ENCODE measurements at places on chromosomes 1 and 21.

DNA sequence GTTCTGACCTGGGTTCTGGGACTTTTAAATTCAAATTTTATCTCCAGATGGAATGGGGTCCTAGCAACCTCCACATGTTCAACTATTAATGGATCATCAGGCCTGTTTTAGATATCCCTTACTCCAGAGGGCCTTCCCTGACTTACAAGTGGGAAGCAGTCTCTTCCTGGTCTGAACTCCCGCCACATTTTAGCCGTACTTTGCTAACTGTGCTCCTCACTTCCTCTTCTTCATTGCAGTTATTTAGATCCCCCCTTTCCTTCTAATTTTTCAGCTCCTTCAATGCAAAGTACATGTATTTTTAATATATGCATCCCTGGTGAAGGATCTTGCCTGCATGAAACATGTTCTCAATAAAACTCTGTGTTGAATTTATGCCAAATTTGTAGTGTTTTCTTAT is 3.7 kb downstream of the CD1A start:
- DNase-seq: no peak

DNA sequence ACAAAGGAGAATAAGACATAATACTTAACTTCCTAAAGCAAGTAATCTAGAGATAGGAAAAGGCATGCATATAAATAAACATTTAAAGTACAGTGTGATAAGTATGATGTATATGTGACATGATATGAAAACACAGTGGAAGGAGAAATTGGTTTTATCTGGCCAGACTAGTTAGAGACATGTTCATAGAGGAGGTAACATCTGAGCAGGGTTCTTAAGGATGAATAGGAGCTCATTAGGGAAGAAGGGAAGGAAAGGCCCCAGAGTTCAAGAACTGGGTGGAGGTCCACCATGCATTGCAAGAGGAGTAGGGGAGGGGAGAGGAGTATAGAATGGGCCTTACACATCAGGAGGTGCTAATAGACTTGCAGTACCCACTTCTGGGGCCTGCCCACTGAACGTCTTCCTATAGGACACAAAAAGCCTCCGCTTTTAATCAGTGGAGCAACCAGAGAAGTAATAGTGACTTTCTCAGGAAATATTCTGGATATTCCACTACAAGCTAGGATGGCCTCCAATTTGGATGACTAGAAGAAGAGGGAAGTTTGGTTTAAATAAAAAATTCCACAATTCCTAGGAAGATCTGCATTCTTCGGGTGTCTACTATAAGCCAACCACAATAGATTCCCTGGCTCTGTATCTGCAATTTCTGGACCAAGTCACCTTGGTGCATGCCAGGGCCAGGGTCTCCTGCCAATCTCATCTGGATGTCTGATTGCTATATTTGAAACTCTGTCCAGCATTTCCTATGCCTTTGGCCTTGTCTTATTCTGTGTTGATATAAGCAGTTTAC is 41.9 kb downstream of the NGF start:
- DNase-seq: no peak

DNA sequence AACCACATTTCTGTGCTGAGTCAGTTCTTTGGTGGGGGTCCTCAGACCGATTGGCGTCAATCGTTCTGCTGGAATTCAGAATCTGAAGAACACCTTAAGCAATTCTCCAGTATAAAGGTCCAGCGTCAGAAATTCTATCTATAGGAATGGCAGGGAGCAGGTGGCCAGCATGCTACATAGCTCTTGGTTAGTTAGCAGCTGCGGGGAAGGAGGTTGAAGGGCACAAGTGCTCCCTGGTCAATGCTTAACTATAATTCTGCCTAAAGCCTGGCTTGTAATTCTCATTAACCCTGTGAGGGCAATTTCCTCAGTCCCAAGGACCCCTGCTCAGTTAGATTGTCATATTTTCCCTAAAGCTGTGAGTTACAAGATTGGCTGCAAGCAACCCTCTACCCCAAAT is 54.3 kb upstream of the GALNT2 start:
- no peak for DNase-seq

DNA sequence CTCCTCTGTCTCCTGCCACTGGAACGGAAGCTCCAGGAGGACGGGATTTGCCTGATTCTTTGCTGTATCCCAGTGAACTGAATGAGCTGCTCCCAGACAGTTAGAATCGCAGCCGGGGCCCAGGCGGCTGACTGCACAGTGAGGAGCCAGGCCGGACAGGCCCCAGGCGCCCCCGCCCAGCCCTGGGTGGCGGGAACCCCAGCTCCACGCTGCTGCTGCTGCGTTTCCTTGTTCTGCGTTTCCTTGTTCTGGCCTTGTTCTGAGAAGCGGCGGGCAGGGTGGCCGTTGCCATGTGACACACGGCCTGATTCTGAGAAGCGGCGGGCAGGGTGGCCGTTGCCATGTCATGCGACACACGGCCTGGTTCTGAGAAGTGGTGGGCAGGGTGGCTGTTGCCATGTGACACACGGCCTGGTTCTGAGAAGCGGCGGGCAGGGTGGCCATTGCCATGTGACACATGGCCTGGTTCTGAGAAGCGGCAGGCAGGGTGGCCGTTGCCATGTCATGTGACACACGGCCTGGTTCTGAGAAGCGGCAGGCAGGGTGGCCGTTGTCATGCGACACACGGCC is 56.2 kb downstream of the SLC37A1 start:
- no peak for DNase-seq

DNA sequence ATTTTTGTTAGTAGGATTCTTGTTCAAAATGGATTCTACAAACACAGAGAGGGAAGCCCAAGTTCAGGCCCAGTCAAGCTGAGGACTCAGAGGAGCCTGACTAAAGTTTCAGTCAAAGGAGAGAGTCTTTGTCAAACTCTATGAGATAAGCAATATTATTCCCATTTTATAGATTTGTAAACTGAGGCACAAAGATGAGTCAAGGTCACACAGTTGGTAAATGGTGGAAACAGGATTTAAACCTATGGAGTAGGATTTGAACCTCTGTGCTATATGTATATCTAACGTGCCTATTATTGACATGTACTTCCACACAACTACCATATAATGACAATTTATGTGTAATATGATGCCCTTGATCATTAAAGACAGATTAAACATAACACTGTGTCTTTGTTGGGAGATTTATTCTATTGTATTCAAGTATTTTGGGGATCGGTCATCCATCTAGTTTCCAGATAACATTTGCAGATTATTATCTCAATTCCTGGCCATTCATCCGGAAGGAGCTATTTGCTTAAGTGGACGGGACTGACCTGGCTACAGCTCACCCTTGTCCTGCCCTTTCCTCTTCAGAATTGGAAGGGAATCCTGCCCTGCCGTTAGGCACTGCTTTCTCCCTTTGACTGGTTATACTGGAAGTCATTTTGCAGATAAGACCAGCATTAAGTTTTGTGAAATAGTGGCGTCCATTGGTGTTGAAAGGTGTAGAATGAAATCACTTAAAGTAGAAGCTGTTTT is 86.1 kb upstream of the LMO4 start:
- DNase-seq: no peak

- DNase-seq: no peak
Measured at GRCh38 chr1:206143537-206144172, 26.5 kb upstream of the AVPR1B start.

DNA sequence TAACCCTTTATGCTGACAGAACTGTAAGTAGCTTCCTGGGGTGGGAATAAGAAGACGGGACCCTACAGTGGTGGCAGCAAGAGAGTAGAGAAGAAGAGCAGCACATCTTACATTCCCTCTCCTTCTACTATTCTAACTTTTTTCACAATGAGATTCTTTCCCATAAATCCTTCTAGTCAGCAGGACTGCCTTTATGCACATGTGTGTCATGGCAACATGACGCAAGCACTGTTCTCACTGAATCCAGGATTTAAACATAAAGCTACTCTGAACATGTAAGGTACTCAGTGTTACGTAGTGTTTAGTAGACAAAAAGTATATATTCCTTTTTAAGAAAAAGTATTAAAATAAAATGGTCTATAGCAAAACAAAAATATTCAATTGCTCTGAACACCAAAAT is 309.7 kb upstream of the LYPLAL1 start:
- DNase-seq: no peak

- DNase-seq: no peak
Measured at GRCh38 chr21:41925767-41926116, 28.1 kb downstream of the C2CD2 start.

DNA sequence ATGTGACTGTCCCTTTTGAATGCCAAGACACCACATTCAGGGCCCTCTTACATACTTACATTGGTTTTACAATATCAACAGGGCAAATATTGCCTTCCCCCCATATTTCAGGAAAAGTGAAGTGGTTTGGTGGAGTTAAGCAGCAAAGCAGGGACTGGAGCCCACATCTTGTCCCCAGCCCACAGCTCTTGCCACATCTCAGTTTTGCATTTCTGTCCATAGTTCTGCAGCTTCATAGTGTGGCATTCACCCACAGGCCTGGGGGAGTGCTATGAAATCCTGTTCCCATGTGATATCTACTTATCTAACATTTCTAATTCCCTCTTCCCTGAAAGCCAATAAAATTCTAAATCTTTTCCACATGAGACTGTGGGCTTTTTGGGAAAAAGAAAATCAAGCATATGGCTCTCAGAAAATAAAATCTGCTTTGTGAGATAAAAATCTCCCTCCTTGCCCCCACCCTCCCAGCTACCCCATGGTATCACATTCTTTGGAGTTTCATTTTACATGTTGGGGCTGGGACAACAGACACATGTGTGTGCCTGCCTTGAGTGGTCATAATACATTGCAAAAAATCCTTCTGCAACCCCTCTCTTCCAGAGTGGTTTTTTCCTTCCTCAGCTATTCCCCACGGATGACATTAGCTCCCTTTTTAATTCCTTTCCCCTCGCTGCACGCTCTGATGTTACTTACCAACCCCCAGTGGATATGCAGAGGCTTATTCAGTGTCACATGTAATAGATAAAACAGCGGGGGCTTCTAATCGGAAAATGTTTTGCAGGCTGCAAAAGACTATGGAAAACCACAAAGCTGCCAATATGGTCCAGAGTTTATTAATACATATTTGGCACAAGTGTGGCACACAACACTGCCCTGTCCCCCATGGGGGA is 20.5 kb upstream of the CD2 start:
- no peak for DNase-seq

- no peak for DNase-seq
Measured at GRCh38 chr1:203870245-203870644, 8.8 kb downstream of the SNRPE start.

- no peak for DNase-seq
Measured at GRCh38 chr21:38806942-38807284, 1.2 kb downstream of the ETS2 start.

DNA sequence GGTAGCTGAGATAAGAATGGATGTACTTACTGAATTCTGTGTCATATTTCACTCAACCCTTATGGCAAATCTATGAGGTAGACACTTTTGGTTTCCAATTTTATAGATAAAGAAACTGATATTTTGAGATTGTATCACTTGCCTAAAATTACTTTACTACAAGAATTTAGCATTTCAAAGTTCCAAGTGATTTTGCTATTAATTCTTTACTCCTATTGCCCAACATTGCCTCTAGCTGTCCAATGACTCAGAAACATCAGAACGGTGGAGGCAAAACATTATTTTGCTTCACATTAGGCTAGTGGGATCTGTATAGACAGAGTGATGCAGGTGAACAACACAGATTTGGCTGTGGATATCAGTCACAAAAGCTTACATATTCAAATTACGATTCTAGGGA is 747.2 kb upstream of the NEGR1 start:
- DNase-seq: no peak

- no peak for DNase-seq
Measured at GRCh38 chr21:39979321-39979720, 112.1 kb downstream of the PCP4 start.

- no peak for DNase-seq
Measured at GRCh38 chr1:186648613-186649012, 31.6 kb downstream of the PTGS2 start.

DNA sequence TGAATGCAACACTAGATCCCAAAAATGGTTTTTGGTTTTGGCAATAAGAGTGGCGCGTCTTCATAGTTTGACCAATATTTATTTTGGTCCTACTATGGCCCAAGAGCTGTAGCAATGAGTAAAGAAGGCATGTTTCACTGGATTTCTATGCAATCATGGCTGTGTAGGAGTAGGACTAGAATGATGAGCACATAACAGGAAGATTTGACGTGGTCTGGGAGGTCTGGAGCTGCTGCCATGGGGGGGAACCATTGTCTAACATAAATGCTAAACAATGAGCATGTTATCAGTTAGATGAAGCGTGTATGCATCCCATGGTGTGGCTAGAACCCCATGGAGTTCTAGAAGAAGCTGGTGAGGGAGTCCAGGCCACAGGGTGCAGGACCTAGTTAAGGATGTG is 38.3 kb downstream of the OLIG1 start:
- no peak for DNase-seq

DNA sequence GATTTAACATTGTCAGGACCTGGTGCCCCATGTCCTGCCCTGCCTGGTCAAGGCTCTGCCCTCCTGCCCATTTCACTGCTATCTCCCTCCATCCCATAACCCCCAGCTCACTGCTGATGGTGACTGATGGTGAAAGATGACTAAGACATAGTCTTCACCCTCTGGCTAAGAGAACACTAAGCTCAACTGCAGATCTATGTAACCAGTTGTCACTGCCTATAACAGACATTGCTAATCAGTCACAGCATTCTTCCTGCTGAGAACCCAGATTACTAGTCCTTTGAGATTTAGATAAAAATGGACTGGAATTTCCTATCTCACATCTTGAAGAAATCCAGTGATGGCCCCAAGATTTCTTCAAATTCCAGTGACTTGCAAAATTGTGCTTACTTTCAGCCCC is 8.0 kb upstream of the ZNF362 start:
- DNase-seq: no peak

DNA sequence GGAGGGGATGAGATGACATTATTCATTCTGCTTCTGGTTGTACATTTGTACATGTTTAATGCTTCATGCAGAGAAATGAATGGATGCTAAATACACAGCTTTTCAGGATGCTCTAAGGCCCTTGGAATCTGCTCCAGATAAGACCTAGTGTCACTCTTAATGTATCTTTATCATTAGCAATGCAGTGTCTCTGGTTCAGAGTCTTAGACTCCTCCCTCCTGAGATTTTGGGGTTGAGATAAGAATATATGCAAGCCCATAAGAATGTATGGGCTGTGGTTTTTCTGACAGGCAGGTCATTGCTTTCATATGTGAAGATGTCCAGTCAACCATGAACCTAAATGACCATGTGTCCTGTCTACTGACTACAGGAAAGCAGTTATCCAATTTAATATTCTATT is 415.5 kb downstream of the RPS6KC1 start:
- no peak for DNase-seq

DNA sequence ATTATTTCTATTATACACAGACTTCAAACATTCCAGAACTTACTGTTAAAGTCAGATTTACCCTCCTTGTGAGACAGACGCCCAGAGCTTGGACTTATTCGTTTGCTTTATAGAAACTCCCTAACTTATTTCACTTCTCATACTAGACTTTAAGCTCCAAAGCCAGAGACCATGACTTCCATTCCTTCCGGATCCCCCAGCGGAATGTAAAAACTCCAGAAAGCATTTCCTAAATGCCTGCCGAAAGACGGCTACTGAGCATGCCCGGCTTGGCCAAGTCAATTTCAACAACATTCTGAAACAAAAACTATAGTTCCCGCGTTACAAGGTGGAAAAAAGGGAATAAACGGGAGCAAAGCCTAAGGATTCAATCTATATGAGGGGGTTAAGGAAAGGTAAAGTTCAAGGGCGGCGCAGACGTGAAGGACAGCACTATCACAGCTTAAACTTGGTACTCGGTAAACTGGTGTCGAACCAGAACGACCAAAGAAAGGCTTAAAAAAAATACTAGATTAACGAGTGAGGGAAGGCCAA is 1.1 kb downstream of the USP48 start:
- no peak for DNase-seq

GRCh38 chr1:86296305-86297205 is 99.6 kb downstream of the ODF2L start:
- DNase-seq: no peak

GRCh38 chr21:38925923-38926322 is 120.2 kb downstream of the ETS2 start:
- DNase-seq: no peak
